Muscle of back (tissue), 13 donors: ENCODE measurements at places on chromosomes 5 and 9. TPM values are rescaled to one million over a fixed set of nuclear protein-coding genes. Genes with fewer than 3 reads are reported as not detected.

The HAPLN1 gene
- polyA plus RNA-seq, result not detected

The RFESD gene
- polyA plus RNA-seq, result 2.6 TPM

The FOXD4L6 gene
- not detected for polyA plus RNA-seq

The TRIM14 gene
- polyA plus RNA-seq, result 1.5 TPM

The CDX1 gene
- 0.24 TPM for polyA plus RNA-seq

The NUTM2F gene
- polyA plus RNA-seq, result not detected

The NTNG2 gene
- 0.54 TPM for polyA plus RNA-seq

The SMC5 gene
- polyA plus RNA-seq, result 27.6 TPM

The PDE6A gene
- 0.12 TPM for polyA plus RNA-seq

The ZNF879 gene
- 3.9 TPM for polyA plus RNA-seq

DNA sequence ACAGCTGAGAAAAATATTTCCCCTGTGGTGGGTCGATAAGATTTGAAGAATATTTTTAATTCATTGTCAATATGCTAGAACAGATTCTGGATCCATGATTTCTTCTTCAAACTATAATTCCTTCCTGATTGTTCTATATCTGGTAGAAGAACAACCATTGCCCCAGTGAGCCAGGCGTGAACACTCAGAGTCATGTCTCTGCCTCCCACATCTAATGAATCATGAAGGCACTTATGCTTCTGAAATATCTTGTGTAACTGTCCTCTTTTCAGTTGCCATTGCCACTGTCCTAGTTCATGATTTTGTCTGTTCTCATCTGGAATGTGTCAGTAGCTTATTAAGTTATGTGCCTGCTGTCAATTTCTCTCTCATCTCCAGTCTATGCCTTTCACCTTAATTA, 40.0 kb downstream of the GABRG2 start:
- no peak for DNase-seq

DNA sequence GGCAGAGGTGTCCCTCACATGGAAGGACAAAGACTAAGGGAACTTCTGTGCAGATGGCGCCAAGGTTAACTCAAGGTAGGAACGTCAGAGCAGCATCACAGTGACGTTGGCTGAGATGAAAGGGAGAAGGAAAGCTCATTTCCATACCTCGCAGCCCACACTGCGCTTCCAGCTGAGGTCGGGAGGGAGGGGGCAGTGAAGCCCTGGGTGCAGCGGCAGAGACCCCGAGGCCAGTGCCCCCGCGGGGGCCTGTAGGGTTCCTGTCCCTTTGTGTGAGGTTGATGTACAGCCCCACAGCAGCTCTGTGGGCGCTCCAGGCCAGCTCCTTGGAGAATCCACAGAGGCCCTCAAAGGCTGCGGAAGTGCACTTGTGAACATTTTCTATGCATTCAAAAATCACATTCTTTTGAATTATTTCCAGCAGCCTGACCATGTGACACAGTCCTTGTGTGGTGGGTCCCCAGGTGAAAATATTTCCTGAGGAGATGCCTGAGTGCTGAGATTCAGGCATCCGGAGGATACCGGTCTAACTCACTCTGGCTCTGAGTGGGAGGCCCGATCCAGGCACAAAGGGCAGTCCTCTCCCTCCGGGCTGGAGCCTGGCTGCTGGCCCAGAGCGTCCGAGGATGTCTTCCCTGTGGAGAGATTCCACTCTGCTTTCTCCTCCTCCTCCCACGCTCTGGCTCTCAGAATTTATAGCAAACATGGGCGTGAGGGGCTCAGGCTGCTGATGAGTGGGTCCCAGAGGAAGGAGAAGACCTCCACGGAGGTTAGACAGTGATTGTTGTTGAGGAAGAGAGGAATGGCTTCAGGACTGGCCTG, 150.7 kb downstream of the ICE1 start:
- DNase-seq, result peak; percentile 19

GRCh38 chr5:152608458-152608857, 203.4 kb upstream of the NMUR2 start:
- DNase-seq, result no peak

DNA sequence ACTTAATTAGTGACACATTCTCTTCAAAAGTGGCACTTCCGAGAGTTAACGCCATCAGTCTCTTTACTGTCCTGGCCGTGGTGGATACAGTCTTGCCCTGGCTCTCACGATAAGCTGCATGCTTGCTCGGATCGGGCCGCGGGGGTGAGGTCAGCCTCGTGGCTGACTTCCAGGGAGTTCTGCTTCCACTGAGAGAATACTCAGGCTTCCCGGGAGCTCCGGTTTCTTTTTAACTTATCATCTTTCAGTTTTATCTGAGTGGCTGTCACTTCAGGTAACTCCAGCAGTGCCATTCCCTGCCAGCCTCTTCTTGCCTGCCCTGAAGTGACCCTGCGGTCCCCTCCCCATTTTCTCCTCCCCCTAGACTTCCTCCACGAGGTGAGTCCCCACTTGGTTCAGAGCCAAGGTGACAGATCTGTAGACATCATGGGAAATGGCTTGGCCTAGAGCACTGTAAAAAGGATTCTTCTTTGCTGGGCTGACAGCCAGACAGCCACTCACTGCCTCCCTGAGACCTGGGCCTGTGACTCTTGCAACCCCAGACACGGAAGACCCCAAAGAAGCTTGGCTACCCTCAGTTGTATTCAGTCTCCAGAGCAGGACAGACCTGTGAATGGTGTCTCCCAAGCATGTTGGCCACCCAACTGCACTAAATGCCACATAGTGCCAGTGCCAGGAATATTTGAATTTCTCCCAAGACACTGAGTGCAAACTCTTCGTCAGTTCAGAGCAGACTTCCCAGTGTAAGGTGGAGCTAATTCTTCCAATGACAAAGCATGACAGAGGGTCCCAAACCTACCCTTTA, 95.1 kb downstream of the DAPK1 start:
- peak; percentile 33 for DNase-seq

- peak; percentile 30 for DNase-seq
Measured at GRCh38 chr5:2066373-2066772, 183.6 kb upstream of the IRX4 start.

DNA sequence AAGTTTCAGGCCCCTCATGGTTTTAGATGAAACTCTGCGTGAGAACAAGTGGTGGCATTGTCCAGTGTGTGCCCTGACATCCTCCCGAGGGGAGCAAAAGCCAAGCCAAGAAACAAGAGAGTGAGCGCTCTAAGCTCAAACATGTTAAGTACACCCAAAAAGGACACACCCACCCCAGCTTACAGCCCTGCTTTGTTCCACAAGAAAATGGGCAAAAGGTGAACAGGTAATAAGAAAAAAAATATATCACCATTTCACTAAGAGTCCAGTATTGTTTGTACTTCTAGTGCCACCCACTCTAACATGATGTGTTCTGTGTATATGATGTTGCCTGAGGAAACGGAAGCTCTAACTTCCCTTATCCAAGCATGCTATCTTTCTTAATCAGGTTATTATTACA, 278.2 kb downstream of the SLIT3 start:
- no peak for DNase-seq

DNA sequence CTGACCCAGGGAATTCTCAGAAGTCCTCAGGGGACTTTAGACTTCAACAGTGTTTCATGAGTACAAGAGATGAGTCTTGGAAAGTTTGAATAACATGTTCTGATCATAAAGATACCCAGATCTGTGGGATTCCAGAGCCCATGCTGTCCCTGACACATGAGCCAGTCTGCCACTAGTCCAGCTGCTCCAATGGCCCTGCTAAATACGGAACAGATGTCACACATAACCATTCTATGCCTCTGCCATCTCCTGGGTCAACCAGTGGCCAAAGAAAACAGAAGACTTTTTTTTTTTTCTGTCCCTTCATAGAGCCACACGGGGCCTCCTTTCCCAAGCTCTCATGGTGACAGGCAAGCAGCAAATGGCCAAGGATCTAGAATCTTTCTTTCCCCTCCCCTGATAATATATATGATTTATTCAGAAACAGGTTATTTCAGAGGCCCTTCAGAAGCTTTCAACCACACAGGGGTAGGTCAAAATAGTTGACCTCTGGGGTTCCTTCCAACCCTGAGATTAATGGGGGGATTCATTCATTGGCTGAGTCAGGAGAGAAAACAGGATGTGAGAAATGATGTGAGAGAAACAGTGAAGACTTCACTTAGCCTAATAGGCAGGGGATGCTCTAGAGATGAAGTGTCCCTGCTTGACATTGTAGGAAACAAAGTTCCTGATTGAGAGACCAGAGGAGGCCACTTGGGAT, 367.7 kb downstream of the CDK5RAP2 start:
- peak; percentile 8 for DNase-seq

GRCh38 chr9:15277400-15278090, 29.5 kb downstream of the TTC39B start:
- DNase-seq, result peak; percentile 46

DNA sequence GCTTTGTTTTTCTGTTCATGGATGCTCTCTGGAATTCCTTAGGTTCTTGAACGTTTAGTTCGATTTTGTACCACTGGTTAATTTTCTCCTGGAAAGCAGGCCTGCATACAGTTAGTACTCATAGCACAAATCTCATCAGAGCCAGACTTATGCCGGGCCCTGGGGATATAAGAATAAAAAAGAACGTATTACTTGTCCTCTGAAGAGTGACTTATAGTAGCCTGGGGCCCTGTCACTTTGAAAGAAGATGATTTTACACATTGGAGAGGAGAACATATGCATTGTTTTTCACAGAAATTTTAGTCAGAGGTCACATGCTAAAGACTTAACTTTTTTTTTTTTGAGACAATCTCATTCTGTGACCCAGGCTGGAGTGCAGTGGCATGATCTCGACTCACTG, 50.3 kb downstream of the ZNF462 start:
- no peak for DNase-seq

GRCh38 chr9:859251-859650, 17.8 kb downstream of the DMRT1 start:
- DNase-seq, result no peak
